ENCODE measurements at places on chromosomes 2 and 18.

DNA sequence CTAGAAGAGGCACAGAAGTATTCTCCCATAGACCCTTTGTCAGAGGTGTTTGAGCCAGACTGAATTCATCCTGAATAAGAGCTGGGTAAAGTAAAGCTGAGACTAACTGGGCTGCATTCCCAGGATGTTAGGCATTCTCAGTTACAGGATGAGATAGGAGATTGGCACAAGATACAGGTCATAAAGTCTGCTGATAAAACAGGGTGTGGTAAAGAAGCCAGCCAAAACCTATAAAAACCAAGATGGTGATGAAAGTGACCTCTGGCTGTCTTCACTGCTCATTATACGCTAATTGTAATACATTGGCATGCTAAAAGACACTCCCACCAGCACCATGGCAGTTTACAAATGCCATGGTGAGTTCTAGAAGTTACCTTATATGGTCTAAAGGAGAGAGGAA, 364.9 kb upstream of the TMEFF2 start:
- no peak for DNase-seq

- no peak for DNase-seq
These were observed 99.3 kb upstream of the GPR45 start for GRCh38 chr2:105142239-105142638.

GRCh38 chr2:207015901-207016300, 76.6 kb downstream of the CPO start:
- no peak for DNase-seq

DNA sequence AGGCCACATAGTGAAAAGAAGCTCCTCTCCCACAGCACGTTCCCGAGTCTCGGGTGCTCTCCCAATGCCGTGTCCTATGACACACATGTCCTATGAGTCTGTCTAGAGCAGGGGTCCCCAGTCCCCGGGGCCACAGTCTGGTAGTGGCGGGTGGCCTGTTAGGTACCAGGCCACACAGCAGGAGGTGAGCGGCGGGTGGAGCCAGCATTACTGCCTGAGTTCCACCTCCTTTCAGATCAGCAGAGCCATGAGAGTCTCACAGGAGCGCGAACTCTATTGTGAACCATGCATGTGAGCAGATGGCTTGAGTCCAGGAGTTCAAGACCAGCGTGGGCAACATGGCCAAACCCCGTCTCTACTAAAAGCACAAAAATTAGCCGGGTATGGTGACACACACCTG, 112.6 kb downstream of the ZBTB7C start:
- no peak for DNase-seq

- no peak for DNase-seq
These were observed 159.2 kb upstream of the SCN7A start for GRCh38 chr2:166653185-166653813.

- peak; percentile 43 for DNase-seq
These were observed 43.7 kb upstream of the CAB39 start for GRCh38 chr2:230668939-230669303.

GRCh38 chr2:2797797-2798196, 466.7 kb upstream of the MYT1L start:
- no peak for DNase-seq

GRCh38 chr2:125581557-125581956, 1074.4 kb upstream of the GYPC start:
- DNase-seq, result no peak

GRCh38 chr2:54000122-54000521, 29.3 kb upstream of the PSME4 start:
- DNase-seq, result no peak

- no peak for DNase-seq
These were observed 21.7 kb downstream of the CD302 start for GRCh38 chr2:159776321-159776720.

DNA sequence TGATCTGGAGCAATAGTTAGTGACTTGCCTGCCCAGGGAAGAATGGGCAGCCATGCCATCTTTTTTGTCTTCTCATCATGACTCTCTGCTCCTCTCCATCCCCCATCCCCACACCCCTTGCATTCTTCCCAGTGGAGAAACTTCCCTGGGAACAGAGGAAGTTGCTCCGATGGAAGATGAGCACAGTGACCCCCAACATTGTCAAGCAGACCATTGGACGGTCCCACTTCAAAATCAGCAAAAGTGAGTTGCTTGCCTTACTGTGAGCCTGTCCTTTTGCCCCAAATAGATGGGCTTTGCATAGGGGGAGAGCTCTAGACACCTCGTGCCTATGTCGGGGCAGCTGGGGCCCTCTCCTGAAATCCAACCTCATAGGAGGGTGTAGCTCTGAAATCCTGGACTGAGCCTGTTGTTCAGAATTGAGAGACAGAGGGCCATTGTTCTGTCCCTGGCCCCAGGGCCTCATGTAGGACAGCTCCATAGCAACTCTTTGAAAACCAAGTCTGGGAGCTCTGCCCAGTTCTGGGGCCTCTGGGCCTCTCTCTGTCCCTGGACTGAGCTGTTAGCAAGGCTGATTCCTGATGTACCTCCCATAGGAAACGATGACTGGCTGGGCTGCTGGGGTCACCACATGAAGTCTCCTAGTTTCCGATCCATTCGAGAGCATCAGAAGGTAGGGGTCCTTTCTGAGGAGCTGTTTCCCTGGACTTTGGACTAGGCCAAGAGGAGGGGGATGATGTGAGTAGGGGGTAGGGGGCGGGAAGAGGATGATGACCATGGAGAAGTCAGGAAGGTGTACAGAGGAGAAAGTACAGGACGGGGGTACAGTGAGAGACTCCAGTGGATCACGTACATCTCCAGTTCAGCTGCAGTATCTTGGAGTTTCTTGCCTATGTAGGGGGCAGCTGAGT, 35.2 kb downstream of the TTLL4 start:
- DNase-seq, result no peak

- no peak for DNase-seq
These were observed 184.5 kb upstream of the CNTNAP5 start for GRCh38 chr2:123840574-123840973.

- no peak for DNase-seq
These were observed 14.3 kb downstream of the ANKRD29 start for GRCh38 chr18:23648456-23648855.

GRCh38 chr2:19630921-19631320, 270.9 kb downstream of the TTC32 start:
- DNase-seq, result no peak

DNA sequence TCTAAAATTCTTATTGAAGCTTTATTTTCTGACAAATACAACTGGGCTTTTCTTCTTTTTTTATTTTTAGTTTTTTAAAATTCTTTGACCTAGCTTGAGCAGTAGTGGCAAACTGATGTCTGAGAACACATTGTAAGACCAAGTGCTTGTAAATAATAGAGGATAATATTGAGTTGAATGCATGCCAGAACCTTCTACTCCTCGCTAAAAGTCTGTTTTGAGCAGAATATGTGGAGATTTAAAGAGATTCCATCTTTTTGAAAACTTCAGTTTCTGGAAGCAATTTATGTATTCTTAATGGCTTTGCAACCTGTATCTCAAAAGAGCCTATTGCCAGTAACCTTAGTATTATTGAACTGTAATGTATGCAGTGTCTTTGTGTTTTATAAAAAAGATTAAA, 148.3 kb downstream of the KCNJ3 start:
- no peak for DNase-seq

GRCh38 chr2:165475277-165476004, 5.9 kb downstream of the CSRNP3 start:
- no peak for DNase-seq

DNA sequence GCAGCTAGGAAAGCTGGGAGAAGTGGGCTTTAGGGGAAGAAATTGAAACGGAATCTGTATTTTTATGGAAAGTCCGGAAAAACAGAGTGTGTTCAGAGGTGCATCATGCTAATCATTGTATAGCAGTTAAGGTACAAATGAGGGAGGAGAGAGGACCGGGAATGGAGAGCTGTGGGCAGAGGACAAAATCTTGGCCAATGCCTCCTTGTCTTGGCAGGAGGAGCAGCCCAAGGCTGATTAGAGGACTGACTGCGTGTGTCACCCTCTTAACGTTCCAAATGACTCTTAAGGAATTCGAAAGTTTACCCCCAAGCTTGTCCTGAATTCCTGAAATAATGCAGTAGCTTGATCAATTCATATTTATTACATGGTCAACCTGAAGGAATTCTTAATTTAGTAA, 81.0 kb downstream of the ZNF236 start:
- no peak for DNase-seq

GRCh38 chr2:40367652-40368051, 84.2 kb downstream of the SLC8A1 start:
- DNase-seq, result no peak

DNA sequence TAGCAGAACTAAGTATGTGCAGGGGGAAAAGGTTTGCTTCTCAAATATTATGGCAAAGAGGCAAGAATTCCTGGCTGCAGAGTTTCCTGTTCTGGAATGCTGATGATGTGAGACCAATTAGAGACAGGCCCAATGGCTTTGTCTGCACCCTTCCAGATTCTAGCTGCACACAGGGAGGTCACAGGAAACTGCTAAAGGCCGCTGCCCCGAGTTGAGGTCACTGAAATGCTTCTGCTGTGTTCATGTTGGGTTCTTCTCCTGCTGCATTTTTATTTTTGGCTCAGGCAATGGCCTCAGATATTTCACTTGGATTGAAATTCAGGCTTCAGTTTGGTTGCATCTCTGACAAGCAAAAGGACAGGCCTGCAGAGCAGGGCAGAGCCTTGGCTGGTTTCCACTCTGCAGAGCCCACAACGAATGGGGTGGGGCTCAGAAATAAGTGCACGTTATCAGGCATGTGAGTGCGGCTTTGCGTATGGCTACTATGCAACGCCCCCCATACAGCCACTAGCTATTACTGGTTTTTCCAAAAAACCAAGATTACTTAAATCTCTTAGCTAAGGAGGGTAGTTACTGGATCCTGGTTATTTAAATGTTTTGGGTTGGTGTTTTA, 66.9 kb upstream of the FZD5 start:
- DNase-seq, result no peak

DNA sequence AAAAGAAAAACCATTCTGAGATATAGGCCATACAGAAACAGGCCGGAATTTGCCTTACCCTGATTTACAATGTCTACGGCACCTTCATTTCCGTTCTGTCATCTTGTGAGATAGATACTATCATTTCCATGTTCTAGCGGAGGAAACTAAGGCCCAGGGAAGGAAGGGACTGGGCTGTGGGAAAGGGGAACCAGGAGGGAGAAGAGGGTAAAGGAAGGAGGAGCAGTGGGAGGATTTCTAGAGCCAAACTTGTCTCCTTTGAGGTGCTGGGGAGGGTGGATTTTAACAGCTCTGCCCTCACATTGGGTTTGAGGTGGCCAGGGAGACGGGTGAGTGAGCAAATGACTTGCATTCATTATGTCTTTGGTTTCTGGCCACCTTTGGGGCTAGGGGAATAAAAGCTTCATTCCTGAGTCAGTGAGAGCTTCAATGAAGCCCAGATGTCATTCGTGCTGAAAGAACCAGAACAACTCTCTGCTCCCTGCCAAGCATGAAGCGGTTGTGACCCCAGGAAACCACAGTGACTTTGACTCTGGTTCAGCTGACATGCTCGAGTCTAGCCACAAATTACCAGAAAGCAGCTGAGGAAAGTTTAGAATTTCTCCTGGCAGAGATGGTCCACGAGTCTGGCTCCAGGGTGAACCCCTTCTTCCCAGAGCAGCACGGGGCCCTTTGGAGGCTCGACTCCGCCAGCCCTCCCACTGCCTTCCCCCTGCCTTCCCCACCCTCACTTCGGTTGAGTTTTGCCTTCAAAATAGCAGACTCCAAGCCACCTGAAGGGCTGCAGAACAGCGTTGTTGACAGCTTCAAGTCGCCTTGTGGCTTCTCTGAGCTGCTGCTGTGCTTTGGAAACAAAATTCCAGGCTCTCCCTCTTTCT, 3.8 kb downstream of the ACTG2 start:
- peak; percentile 60 for DNase-seq

DNA sequence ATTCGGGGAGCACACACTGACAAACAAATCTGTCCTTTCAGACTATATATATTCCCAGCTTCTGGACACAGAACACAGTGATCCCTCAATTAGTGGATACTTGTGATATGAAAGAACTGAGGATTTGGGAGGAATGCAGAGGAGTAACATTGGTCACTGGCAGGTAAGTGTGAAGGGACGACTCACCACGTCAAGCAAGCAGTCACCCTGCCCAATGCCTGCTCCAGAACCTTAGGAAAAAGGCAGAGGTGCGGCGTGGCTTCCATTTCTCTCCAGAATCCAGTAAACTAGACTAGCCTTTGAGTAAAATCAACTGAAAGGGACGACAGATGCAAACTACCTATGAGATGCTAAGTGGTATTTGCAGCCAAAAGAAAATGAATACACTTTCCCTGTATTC, 1.1 kb downstream of the CCDC93 start:
- no peak for DNase-seq

GRCh38 chr2:205903549-205904129, 182.3 kb downstream of the INO80D start:
- no peak for DNase-seq

GRCh38 chr18:48829443-48830149, 121.2 kb downstream of the SMAD7 start:
- peak; percentile 20 for DNase-seq

DNA sequence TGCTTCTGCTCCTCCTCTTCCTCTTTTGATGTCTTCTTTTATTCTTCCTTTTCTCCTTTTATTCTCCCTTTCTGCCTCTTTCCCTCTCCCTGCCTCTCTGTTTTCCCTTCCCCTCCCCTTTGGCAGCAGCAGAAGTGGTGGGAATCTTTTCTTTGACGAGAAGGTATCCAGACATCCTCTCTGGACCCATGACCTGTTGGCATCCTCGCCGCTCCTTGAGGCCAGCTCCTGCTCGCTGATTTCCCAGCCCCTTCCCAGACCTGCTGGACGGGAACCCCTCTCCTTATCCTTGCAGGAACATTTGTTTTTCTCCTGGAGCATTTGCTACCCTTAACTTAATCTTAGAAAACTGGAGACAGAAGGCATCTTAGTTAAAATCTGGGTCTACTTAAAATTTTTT, 130.5 kb downstream of the LPIN1 start:
- DNase-seq, result no peak

GRCh38 chr2:216216951-216217903, 108.1 kb downstream of the XRCC5 start:
- no peak for DNase-seq

DNA sequence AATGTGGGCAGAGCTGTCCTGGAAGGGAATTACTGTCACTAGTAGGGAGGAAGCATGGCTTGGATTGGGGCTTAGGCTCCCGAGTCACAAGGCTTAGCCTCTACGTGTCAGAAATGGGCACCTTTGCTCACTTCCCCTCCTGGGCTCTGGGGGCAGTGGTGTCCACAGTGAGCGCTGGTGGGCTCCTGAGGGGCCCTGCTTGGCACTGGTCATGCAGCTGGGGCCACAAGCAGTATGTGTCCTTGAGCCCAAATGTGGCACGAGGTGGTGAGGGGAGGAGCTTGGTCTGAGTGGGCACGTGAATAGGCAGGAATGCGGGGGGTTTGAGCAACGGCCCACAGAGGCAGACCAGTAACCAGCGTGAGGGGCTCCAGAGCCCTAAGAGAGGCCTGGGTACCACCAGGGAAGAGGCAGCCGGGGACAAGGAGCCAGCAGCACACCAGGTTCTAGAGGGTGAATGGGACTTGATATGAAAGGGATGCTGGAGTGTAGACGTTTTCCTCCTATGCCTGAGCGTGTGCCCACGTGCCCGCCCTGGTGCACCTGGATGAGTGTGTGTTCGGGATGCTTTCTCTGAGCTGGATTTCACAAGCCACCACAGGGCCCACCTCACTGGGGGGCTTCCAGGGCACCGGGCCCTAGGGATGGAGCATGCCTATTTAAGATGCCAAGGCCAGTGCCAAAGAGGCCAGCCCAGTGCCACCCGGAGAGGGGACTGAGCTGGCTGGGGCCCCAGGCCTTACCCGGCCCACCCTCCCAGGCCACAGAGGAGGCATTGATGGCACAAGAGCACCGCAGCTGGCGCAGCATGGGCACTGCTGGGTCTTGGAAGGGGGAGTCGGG, 22.8 kb upstream of the PTMA start:
- no peak for DNase-seq

All from stimulated activated CD8-positive, alpha-beta memory T cell treated with anti-CD3 and anti-CD28 coated beads, Interleukin-4, amount 100 ng/mL, for 48 hours (primary cell).